ENCODE measurements at places on chromosomes 7 and 10. TPM values are rescaled to one million over a fixed set of nuclear protein-coding genes. Genes with fewer than 3 reads are reported as not detected.

- no peak for DNase-seq
Measured at GRCh38 chr10:101061624-101062231, at the start of gene KAZALD1. Gene KAZALD1, plus strand, starts transcription at chr10:101061989. Its CDS starts 604 bp downstream, at chr10:101062593.

GRCh38 chr10:25076506-25077177 is 60.2 kb downstream of the THNSL1 start:
- no peak for DNase-seq

DNA sequence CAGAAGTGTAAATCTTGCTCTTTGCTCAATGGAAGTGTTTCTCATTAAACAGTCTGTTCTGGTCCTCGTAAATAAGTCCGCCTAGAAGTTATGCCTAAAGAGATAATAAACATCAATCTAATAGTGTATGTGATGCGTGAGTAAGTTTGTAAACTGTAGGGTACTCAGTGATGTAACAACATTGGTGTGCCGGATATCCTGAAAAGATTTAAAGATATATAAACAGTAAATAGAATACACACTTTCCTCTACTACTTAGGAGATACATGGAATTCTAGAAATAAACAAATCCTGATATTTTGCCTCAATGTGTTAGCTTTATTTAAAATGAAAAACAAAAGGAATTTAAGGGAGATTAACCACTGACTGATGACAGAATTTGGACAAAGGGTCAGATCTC is 123.5 kb downstream of the AHR start:
- DNase-seq: no peak

- DNase-seq: no peak
Measured at GRCh38 chr7:27640884-27641574, 21.7 kb downstream of the HIBADH start.

DNA sequence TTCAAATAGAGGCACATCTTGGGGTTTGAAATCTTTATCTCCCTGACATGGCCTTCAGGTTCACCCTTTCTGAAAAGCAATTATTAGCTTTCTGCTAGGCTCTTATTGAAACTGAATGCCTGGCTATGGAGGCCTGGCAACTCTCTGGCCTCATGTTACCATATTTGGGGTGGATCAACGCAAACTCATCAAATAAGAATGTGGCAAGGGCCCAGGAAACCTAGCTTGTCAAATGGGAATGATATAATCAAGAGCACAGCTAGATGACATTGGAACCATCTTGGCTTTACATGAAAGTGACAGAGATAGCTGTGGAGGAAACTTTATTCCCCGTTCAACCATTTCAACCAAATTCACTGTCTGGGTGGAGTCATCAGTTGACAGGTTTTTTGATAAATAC is 202.8 kb upstream of the SMIM30 start:
- no peak for DNase-seq

GRCh38 chr7:74262639-74263398 is 8.6 kb upstream of the RFC2 start:
- DNase-seq: no peak

GRCh38 chr7:102064361-102065025 is 222.2 kb upstream of the SH2B2 start:
- DNase-seq: no peak

GRCh38 chr7:91169830-91170191 is 94.4 kb upstream of the FZD1 start:
- no peak for DNase-seq

DNA sequence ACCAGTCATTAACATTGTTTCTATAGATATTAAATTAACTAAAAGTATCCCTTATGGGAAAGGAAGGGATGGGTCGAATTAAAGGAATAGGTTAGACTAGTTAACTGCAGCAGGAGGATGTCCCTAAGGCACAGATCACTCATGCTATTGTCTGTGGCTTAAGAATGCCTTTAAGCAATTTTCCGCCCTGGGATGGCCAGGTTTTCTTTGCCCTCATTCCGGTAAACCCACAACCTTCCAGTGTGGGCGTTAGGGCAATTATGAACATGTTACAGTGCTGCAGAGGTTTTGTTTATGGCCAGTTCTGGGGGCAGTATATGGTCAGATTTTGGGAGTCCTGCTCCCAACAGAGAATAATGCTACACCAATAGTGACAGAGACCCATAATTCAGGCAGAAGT is 139.3 kb upstream of the CDK13 start:
- no peak for DNase-seq

Gene CYP2C19
- total RNA-seq: 6.1 TPM

Gene TAS2R5
- 6.1 TPM for total RNA-seq

All from vagina (tissue), 2 donors.